ENCODE measurements at places on chromosomes 4 and X.

DNA sequence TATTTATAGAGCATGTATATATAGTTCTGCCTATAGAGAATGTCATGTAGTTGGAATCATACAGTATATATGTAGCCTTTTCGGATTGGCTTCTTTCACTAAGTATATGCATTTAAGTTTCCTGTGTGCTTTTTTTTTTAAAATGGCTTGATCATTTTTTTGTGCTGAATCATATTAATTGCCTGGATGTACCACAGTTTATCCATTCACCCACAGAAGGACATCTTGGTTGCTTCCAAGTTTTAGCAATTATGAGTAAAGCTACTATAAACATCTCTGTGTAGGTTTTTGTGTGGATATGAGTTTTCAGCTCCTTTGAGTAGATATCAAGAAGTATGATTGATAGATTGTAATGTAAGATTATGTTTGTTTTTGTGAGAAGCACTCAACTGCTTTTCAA lies 23.8 kb downstream of the PTTG2 start:
- no peak for DNase-seq

GRCh38 chrX:14832151-14832550 lies 40.7 kb downstream of the FANCB start:
- DNase-seq: no peak

GRCh38 chr4:144374065-144374464 lies 233.5 kb upstream of the GYPA start:
- DNase-seq: no peak

DNA sequence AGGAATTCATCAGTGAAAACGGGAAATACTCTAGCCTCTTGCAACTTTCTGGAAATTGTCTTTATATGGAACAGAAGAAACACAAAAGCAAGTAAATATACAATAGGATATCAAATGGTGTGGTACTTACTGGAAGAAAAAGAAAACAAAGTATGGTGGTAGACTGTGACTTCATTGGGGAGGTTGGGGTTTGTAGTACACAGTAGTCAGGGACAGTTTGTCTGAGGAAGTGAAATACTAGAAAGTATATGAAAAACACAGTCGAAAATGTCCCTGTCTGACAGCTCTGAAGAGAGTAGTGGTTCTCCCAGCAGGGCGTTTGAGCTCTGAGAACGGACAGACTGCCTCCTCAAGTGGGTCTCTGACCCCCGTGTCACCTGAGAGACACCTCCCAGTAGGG lies 390.0 kb upstream of the NWD2 start:
- no peak for DNase-seq

DNA sequence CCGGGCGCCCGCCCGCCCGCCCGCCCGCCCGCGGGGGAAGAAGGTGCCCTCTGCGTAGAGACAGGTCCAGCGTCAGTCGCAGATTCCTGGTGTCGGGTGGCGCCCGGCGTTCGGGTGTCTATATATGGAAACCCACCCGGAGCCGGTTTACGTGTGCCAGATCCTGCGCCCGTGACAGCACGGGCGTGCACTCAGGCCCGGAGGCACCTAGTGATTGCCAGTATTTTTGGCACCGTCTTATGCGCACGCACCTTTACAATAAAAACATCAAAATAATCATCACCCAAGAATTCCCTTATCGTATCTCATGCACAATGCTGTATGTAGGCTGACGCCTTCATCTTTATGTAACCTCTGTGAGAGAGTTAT lies 519 bp downstream of the SLC25A4 start:
- DNase-seq: peak; percentile 14

DNA sequence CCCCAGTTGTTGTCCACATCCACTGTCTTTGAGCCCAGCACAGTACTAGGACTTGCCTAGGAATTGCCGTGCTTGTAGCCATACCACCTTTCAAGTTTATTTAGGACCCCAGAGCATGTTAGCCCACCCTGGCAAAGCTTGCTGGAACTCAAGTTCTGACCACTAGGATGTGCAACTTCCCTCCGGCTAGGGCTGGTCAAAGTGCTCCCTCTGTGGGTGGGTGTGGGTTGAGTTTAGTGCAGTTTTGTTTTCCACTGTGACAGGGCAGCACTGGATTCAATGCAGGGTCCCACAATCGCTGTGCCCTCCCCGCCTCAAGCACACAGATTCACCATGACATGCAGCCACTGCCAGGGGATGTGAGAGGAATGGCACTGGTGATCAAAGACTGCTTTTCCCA lies 96.0 kb downstream of the RASGEF1B start:
- DNase-seq: no peak

- DNase-seq: no peak
Observed at GRCh38 chr4:22077571-22077970, 129.0 kb upstream of the KCNIP4 start.

GRCh38 chrX:121337816-121338215 lies 290.4 kb downstream of the GLUD2 start:
- no peak for DNase-seq

DNA sequence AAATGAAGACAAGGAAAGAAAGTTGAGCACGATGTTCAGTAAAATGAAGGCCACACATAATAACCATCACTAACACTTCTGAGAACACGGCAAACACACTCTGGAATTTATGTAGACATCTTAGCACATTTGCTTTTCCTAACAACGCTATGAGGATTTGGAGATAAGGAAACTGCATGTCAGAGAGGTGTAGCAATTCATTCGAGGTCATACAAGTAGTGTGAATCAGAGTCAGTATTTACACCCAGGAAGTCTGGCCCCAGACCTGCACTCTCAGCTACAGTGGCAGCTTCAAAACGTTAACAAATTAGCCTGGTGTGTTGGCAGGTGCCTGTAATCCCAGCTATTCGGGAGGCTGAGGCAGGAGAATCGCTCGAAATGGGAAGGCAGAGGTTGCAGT lies 253.4 kb downstream of the PDGFC start:
- no peak for DNase-seq

DNA sequence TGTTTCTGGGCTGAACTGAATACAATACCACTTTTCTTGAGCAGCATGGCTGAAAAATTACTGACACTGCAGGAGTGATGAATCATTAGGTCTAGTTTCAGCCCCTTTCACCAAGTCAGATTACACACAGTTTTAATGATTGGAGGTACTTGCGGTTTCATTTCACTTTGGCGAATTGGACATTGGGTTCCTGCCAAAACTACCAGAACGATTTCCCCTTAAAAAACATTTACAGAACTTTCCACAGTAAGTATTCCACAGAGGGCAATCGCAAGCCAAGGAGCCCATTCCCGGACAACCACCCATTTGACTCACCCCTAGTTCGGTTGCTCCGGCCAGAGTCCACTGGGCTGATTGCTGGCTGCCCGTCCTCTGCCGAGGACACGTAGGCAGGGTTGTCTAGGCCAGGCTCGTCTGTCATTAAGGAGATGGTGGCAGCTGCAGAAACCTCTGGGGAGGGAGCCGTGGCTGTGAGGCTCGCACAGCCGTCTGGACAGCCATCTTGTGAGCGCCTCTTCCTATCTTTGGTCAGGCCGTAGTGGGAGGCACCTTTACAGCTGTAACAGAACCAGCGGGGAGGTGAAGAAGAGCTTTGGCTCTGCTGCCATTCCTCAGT lies 83.5 kb downstream of the LNX1 start:
- DNase-seq: no peak

DNA sequence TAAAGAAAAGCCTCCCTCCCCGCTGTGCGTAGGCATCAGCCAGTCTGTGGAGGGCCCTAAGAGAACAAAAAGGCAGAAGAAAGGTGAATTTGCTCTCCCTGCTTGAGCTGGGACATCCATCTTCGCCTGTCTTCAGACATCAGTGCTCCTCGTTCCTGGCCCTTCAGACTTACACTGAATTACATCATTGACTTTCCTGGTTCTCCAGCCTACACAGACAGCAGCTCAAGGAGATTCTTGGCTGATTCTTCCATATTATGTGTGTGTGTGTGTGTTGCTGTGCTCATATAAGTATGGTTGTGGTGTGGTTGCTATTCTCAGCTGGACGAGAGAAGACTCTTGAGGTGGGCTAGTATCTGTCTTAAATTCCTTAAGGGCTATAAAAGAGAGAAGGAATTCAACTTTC lies 35.5 kb upstream of the CD99L2 start:
- no peak for DNase-seq

- DNase-seq: no peak
Observed at GRCh38 chr4:147678106-147678505, 5.9 kb downstream of the PRMT9 start.

- peak; percentile 42 for DNase-seq
Observed at GRCh38 chr4:189792924-189793618, 147.6 kb upstream of the FRG1 start.

- DNase-seq: no peak
Observed at GRCh38 chrX:33190016-33190415, 21.3 kb downstream of the DMD start.

DNA sequence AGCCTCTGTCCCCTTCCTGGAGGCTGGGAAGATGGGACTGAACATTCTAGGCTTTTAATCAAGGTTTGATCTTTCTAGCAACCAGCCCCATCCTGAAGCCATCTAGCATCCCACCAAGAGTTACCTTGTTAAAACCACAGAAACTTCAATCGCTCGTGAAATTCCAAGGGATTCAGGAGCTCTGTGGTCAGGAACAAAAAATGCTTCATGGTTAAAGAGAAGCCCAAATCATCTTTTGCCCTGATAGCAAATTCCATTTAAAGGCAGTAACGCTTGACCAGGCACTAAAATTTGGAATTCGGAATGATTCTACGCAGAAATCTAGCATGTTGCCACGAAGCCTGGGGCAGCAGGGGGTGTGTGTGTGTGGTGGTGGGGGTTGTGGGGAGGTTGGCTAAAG lies 47.8 kb downstream of the CASP6 start:
- no peak for DNase-seq

GRCh38 chr4:52856801-52857200 lies 5.3 kb upstream of the RASL11B start:
- DNase-seq: no peak

DNA sequence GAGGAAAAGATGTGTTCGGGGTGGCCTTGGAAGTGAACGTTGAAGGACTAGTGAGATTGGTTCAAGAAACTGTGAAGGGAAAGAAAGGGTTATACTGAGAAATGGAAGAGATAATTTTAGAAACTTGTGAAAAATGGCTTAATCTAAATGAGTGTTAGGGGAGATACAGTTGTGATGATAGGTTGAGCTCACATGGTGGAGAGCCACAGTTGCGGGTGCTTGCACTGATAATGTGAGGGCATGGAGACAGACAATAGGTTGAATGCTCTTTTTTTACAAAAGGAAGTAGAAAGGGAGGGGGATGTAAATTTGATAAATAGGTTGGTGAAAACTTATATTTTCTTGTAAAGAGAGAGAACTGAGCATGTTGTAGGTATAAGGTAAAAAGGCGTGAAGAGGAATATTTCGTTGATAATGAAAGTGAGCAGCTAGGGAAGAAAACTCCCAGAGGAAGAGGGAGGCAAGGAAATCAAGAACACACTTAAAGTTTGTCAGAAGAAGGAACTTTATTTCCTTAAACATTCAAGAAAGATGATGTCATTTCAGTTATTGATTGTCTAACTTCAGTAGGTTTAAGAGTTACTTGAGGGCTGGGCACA lies 8.2 kb downstream of the AREG start:
- no peak for DNase-seq

GRCh38 chr4:20773144-20773997 lies 73.1 kb downstream of the PACRGL start:
- peak; percentile 55 for DNase-seq

GRCh38 chrX:10119399-10119990 lies 37.3 kb upstream of the CLCN4 start:
- DNase-seq: peak; percentile 45

DNA sequence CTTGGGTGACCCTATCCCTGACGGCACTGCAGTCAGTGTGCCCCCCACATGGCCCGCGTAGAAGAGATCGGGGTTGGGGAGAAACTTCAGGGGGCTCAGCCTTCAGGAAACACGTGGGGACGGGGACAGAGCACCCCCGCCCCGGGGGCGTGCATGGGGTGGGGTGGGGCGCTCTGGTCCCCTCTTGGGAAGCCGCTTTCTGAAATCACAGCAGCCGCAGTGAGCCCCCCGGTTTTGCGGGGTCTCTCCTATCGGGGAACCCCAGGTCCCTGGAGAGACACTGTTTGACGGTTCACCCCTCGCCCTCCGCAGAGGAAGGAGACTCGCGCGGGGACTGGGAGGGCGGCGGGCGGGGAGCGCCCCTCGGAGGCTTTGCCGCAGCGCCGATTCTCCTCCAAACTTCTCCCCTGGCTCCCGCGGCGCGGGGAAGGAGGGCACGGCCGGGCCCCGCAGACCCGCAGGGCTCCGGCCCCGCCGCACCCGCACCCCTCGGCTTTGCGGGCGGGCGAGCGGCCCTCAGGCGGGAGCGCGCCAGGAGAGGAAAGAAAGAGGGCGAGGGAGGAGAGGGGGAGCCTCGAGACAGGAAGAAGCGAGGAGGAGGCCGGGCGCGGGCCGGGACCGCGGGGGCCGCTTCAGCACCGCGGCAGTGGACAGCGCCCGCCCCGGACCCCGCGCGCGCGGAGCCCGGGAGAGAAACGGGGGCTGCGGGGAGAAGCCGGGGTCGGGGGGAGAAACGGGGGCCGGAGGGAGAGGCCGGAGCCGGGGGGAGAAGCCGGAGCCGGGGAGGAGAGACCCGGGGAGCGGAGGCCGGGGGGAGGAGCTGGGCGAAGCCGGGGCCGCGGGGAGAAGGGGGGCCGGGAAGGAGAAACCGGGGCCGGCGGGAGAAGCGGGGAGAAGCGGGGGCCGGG lies 612 bp downstream of the CPLX1 start:
- DNase-seq: peak; percentile 67

GRCh38 chr4:110877778-110878370 lies 255.0 kb upstream of the PITX2 start:
- no peak for DNase-seq

GRCh38 chr4:21946858-21947257 lies 1.7 kb downstream of the KCNIP4 start:
- no peak for DNase-seq

GRCh38 chr4:33626221-33626620 lies 2618.1 kb downstream of the ARAP2 start:
- no peak for DNase-seq

- DNase-seq: no peak
Observed at GRCh38 chr4:2642968-2643367, 106.5 kb downstream of the FAM193A start.

- DNase-seq: no peak
Observed at GRCh38 chr4:39617534-39617933, 21.1 kb downstream of the SMIM14 start.

DNA sequence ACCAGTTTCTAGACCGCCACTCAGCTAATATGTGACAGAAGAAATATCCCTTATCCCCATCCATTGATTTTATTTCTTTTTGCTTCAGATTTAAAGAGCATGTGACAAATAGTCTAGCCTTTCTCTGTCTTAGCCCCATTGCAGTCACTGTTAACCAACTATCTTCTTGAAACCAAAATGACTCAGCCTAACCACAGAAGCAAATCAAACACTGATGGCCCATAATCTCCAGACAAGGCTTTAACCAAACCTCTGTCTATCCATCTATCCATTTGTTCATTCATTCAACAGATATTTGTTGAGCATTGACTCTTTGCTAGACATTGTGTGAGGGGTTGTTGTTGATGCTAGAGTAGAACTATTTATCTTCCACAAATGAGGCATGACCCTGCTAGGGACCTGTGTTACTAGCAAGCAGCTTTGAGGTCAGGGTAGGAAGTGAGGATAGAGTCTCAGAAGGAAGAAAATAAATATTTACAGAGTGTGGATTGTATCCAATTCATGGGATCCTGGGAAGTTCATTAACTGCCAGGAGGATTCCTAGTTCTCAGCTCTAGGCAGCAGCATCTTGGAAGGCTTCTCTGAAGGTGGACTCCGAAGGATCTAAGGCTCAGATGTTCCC lies 22.5 kb downstream of the HNRNPH2 start:
- DNase-seq: no peak

GRCh38 chr4:128591482-128591881 lies 218.0 kb upstream of the JADE1 start:
- DNase-seq: no peak

- peak; percentile 39 for DNase-seq
Observed at GRCh38 chr4:88219099-88219498, 60.7 kb upstream of the ABCG2 start.

- DNase-seq: no peak
Observed at GRCh38 chr4:72468904-72469502, 100.0 kb downstream of the ADAMTS3 start.

Measured in HEK293T (cell line).